ENCODE measurements at places on chromosomes 12 and 14.

- no peak for DNase-seq
Measured at GRCh38 chr12:117142094-117142493, 42.9 kb upstream of the TESC start.

DNA sequence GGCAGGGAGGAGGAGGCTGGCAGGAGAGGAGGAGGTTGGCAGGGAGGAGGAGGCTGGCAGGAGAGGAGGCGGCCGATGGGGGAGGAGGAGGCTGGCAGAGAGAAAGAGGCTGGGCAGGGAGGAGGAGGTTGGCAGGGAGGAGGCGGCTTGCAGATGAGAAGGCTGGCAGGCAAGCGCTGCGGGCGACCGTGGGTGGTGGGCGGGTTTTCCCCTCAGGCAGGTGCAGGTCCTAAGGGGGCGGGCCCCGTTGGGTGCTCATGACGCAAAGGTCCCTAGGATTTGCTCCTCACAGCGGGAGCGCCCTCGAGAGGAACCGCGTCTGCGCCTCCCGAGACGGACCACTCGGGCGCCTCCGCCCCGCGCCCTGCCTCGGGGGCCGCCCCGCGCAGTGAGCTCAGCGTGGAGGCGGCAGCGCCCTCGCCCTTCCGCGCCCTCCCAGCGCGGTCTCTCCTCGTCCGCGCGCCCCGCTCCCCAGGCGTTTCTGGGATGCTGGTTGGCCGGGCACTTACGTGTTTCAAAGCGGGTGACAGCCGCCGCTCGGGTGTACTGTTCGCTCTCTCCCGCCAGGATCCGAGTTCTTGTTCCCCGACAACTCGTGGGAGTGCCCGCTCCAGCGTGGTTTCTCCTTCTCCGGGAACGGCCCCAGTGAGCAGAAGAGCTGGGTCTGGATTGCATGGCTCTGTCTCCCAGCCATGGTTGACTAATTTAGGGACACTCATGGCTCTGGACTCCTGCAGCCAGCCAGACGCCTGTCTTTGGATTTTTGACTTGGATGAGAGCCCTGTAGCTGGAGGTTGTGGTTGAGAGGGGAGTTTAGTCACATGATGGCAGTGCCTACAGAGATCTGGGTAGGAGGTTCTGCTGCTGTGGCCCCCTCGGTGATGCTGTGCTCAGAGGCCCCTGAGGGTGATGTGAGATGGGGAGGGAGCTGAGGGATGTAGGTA lies 64.1 kb upstream of the PPP4R3A start:
- DNase-seq, result peak; percentile 77

DNA sequence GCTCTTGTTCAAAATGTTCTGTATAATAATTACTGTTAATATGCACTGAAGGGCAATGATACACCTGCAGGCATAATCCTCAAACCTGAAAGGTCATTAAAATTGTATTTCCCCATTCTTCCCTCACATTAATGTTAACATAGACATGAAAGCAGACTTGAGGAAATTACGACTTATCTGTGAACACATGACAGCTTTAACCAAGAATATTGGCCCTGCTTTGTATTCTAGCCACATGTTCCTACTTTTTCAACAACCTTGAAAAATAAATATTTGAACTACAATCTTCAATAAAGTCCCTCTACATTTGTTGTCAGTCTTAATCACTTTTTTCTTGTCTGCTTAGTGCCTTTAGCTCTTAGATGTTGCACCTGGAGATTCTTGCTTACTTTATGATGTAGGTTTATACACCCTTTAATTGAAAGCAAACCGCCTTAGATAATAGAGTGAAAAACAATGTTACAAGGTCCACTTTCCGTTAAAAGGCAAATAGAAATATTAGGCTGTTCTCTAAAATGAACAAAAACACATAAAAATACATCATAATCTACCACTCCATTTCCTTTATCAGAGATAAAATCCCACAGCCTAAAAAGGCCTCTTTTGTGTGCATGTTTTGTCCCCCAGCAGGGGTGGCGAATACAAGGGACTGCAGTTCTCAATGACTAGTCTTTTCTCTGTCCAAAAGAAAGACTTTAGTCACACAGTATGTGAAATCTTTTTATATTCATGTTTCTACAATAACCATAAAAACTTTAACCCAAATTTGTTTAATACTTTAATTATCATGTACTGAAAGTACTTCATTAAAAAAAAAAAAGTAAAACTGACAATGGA lies 55.9 kb downstream of the ZFC3H1 start:
- no peak for DNase-seq

GRCh38 chr12:108332791-108333382 lies 6.2 kb downstream of the CMKLR1 start:
- DNase-seq, result no peak

DNA sequence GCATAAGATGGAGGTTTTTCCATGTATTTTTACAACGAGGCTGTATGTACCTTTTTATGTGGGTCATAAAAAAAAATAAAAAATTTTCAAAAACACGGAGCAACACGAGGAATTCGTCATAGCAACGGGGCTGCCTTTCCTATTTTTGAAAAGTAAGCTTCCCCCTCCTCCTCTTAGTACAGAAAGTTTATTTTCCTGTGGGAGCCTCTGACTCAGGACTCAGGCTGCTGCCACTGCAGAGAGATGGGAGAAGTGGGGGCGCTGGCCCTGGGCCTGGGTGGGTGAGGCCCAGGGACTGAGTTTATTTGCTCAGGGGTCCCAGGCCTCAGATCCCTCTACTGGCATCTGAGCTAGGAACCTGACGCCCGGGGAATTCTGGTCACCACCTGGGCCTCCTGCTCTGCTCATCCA lies 10.2 kb upstream of the CMKLR1 start:
- DNase-seq, result no peak

- DNase-seq, result peak; percentile 70
Measured at GRCh38 chr14:75295491-75296345, 17.1 kb downstream of the FOS start.

- DNase-seq, result no peak
Measured at GRCh38 chr12:94204499-94205247, 56.3 kb downstream of the PLXNC1 start.

DNA sequence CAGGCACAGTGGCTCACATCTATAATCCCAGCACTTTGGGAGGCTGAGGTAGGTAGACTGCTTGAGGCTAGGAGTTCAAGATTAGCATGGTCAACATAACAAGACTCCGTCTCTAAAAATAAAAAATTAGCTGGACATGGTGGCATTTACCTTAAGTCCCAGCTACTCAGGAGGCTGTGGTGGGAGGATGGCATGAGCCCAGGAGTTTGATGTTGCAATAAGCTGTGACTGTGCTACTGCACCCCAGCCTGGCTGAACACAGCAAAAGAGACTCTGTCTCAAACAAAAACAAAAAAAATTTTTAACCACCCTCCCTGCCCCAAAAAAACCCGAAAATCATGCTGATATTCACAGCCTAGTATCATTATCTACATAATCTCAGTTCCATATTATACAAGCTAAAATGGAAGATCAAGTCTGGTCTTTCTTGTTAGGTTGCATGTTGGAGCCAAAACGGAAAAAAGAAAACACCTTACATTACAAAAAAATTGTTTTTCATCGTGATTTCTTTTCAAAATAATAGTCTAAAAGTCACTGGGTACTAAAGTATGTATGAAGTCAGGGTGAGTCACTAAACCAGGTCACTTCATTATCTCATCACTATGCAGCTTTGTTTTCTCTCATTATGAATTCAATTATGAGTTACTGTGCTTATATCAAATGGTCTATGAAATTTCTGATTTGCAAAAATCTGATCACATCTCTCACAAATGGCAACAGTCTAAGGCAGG lies 13.8 kb downstream of the GXYLT1 start:
- no peak for DNase-seq

- no peak for DNase-seq
Measured at GRCh38 chr12:29537298-29537697, 39.8 kb upstream of the OVCH1 start.

All from NCI-H2171 (cell line).